ENCODE measurements at places on chromosomes 6 and 20. TPM values are rescaled to one million over a fixed set of nuclear protein-coding genes. Genes with fewer than 3 reads are reported as not detected.
A peak's percentile ranks its signal among the peaks of the same experiment; 100 is the strongest.

DNA sequence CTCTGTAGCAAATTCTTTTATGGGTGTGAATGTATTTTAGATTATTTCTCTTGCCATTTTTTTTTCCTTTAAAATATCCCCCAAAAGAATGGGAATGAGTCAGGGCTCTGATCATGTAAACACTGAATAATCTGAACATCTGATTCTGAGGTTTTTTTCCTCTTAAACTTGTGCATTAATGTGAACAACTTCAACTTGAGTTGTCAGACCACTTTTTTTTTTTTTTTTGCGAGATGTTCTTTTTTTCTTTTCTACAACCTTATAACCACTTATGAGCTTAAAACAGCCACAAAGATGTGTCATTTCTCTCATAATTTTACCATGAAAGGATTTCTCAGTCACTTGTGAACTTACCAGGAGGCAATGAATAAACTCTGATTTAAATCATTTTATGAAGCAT, 85.3 kb downstream of the TBC1D7 start:
- DNase-seq = no peak

DNA sequence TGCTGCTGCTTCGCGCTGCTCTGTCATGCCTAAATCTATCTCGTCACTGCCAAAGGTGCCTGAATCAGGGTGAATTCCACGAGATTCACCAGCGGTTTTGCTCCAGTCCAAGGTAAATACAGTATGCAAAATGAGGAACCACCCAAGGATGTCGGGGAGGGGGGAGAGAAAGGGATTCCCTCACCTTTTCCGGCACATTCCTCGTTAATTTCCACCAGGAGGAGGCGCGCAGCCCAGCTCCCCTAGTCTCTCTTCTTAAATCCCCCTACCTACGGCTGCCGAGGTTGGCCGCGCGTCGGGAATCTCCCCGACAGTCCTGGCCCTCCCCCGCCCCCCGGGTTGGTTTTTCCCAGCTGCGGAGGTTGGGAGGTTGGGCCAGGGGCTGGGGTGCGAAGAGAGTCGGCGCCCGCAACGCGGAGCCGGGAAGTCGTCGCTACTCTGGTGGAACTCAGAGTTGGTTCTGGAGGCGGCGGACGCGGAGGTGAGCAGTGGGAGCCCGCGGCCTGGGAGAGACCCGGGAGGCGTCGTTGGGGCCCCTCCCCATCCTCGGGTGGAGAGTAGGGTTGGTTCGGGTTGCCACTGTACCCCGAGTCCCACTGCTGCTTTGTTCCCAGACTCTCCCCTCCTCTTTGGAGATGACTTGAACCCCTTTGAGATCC, at the start of gene TPBG:
Gene TPBG, plus strand, starts transcription at position 390 of the 659 bp plus-strand sequence. CDS start 1,145 bp downstream, outside the sequence.
- DNase-seq = peak; percentile 77

- DNase-seq = no peak
Measured at GRCh38 chr20:19745584-19745983, 12.5 kb upstream of the RIN2 start.

The FHL5 gene
- total RNA-seq = 0.69 TPM

The OR12D3 gene
- total RNA-seq = not detected

The TSBP1 gene
- total RNA-seq = not detected

GRCh38 chr6:12436683-12437082, 146.5 kb downstream of the EDN1 start:
- no peak for DNase-seq

GRCh38 chr6:126770176-126770575, 348.3 kb upstream of the RSPO3 start:
- DNase-seq = no peak

DNA sequence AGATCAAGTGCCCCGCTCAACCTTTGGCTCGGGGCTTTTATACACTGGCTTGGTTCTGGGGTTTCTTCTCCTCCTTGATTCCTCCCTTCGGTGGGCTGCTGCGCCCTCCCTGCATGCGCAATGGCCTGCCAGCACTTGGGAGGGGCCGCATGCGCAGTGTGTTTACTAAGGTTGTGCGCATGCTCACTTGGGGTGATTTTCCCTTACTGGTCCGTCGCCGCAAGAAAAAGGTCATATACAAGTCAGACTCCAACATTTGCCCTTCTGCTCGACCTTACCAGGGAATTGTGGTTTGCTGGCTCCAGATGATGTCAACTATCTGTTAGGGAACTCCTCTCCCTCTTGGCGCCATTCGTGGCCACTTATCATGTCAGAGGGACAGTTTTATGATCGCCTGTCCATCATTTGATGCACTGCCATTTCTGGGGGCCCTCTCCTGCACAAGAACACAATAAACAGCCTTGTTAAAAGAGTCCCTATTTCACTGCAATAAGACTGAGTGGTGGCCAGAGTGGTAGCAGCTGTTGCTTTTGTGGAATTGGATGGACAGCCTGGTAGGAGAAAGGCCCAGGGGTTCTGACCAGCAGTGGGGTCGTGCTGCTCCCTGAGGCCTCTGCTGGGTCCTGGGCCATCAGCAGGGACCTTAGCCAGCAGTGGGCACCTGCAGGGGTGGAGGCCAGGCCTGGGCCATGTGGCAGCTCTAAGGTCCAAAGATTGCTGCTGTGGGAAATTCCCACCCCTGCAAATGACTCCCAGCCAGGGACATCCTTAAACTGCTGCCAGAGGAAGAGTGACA, 2.8 kb upstream of the LBP start:
- peak; percentile 59 for DNase-seq

DNA sequence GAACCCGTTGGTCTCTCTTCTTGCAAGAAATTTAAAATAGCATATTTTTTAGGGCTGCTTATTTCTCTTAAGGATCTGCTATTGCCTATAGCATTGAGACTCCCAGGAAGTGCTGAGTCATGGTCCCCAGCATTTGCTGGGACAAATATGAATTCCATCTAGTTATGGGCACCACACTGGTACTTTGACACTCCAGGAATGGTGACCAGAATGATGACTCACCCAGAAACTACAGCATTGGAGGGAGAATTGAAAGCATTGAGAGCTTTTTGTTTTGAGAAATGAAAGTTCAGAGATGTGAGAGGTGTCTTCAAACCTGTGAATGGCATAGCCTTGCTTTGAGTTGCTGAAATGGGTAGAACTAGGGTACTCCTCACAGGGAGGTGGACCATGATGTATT, 699.7 kb downstream of the DHX35 start:
- no peak for DNase-seq

The CALHM5 gene
- 0.85 TPM for total RNA-seq

The DPM1 gene
- 30.9 TPM for total RNA-seq

DNA sequence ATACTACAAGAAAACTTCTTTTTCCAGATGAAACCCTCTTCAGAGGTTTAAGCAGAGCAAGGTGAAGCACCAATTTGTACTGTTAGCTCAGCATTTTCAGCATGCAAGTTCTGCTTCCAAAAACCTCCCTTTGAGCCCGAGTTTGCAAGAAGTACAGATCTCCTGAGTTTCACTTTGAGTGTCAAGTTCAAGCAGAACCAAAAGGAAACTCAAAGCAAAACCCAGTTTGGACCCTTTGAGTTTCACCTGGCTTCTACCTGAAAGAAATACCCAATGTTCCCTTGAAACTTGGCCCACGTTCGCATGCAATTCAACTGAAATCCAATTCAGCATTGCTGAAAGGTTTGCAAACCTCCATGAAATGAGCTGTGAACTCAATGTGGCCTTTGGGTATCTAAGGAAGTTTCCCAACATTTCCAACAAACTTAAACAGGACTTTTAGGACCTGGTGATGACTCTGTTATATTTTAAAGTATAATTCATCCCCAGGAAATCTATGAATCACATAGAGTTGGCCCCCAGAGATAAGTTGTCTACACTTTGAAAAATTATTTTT, 62.9 kb upstream of the HBS1L start:
- DNase-seq = no peak

- no peak for DNase-seq
Measured at GRCh38 chr6:15077961-15078360, 167.9 kb upstream of the JARID2 start.
